ENCODE measurements at places on chromosomes 2 and 18.

- no peak for DNase-seq
Observed at GRCh38 chr2:110900191-110900590, 167.8 kb downstream of the ACOXL start.

DNA sequence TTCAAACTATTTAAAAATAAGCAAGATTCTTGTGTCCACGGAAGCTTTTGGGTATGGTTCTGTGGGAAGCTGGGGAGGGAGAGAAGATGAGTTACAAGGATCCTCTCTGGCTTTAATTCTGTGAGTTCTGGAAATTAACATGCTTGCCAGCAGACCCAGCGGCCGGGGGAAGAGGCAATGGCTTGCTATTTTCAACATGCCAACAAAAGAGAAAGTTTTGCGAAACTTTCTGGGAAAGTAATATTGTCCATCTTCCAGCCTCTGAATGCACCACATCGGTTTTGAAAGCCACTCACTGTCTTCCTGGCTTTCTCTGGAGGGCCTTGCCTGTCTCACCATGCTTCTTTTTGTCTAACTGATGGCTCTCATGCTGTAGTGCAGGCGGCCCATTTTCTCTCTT is 85.7 kb downstream of the EN1 start:
- DNase-seq = no peak

GRCh38 chr2:230678018-230678417 is 34.6 kb upstream of the CAB39 start:
- no peak for DNase-seq

- peak; percentile 55 for DNase-seq
Observed at GRCh38 chr2:43637030-43637803, at the start of gene PLEKHH2. PLEKHH2 (plus strand) TSS chr2:43637260; CDS start chr2:43644674, 7,414 bp downstream.

GRCh38 chr2:63696496-63696895 is 107.7 kb downstream of the MDH1 start:
- DNase-seq = no peak

- no peak for DNase-seq
Observed at GRCh38 chr2:241123816-241124536, 21.9 kb upstream of the MTERF4 start.

GRCh38 chr18:45910405-45911023 is 56.6 kb downstream of the EPG5 start:
- DNase-seq = peak; percentile 30

DNA sequence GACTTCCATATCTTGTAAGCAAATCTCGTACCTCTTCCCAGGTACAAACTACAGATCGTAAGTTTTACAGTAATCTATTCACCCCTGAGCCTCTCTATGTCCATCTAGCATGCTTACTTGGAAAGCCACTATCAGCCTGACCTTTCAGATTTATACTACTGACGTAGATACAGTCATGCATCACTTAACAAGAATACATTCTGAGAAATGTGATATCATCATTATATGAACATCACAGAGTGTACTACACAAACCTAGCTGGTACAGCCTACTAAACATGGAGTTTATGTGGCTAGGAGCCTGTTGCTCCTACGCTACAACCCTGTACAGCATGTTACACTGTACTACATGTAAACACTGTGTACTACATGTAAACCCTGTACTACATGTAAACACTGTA is 293.2 kb upstream of the ZNF804A start:
- DNase-seq = peak; percentile 6

- DNase-seq = no peak
Observed at GRCh38 chr18:37481491-37481890, 84.1 kb downstream of the CELF4 start.

DNA sequence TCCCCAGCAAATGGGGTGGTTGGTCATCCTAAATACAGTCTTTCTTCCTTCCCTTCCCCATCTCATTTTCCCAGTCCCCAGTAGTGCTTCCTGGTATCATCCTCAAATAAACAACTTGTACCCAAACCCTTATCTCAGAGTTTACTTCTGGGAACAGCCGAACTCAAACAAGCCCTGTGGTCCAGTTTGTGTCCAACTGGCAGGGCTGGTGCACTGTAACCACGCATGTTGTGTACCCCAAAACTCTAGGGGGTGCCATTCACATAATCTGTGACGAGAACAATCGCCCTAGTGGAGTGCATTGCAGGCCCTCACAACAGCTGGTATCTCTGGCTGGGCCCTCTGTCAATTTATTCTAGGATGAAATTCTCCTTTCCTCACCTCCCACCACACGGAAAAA is 366.2 kb downstream of the TNS1 start:
- no peak for DNase-seq

DNA sequence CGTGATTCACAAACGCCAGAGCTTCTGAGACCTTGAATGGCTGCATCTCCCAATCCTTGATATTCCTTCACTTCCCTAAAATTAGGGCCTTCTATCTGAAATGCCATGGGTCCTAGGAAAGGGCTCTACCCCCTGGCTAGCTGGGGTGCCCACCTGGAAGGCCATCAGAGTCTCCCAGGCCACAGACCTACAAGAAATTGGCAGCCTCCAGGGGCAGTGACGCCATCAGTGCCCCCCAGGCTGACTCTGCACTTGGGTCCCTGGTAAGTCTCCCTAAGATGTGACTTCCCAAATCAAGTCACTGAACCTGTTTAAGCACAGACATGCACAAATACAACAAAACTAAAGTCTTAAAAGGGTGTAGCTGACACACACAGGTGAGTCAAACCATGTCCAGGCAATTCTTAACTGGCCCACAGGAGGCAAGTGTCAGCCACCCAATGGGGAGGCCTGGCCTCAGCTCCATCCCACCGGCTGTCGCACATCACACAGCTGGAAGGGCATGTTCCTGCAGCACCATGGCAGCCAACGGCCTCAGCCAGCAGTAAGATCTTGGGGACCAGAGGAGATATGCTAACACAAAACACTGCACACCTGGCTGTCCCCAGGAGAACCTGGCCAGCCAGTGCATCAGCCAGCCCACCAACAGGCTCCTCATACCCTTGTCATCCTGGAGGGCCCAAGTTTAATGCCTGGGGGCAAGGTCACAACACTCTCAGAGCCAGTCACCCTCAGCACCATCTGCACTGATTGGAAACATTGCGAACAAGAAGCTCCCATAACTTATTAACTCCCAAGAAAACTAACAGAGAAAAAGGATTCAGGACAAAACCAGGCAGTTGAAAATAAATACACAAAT is 5.2 kb downstream of the PARD6G start:
- DNase-seq = no peak

DNA sequence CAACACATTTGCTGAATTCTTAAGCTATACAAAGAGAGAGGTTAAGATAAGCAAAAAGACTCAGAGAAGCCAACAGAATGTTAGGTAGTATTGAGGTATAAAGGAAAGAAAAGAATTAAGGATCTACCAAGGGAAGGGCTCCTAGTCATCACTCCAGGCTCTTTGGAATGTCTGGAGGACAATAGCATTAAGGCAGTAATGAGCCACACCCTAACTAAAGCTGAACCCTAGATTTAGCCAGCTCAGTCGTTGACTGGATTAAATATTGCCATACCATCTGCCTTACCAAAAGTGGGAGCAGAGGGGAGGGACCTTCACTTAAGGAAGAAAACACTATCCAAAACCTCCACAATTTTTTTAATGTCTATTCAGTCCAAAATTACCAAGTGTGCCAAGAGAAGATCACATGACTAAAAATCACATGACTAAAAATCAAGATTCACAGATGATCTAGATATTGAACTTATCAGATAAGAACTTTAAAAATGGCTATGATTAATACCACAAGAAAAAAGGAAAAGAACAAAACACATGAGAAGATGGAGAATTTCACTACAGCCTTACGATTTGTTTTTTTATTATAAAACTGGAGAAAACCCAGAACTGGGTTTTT is 59.7 kb downstream of the EXOC6B start:
- no peak for DNase-seq

DNA sequence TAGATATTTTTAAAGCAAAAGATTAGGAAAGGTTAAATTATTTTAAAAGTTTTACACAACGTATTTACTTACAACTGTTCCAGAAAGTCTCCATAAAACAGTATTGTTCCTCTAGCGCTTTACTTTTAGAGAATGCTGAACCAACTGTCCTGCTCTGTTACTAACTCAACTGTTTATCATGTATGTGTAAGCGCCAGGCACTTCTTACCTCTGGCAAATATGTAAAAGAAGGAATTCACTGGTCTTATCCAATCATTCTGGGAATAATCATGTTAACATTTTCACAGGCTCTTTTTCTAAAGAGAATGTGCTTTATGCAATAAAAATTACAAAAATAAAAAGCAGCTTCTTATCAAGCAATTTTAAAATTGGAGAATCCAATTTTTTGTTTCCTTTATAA is 68.0 kb downstream of the COBLL1 start:
- no peak for DNase-seq

DNA sequence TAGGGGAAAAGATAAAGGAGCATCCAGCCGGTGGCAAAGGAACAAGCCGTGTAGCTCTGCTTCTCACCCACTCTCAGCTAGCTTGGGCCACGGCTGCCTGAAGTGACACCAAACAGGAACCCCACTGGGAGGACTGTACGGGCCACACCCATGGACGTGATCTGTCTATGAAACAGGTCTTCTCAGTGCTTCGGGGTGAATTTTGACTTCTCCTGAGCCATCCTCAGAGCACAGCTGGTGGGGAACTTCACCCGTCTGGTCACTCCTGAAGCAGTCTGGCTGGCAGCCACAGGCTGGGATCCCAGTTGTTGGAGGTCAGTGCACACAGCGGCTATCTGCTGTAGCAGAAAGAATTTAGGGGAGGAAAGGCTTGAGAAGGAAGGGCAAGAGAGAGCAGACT is 223.8 kb downstream of the FAM210A start:
- no peak for DNase-seq

DNA sequence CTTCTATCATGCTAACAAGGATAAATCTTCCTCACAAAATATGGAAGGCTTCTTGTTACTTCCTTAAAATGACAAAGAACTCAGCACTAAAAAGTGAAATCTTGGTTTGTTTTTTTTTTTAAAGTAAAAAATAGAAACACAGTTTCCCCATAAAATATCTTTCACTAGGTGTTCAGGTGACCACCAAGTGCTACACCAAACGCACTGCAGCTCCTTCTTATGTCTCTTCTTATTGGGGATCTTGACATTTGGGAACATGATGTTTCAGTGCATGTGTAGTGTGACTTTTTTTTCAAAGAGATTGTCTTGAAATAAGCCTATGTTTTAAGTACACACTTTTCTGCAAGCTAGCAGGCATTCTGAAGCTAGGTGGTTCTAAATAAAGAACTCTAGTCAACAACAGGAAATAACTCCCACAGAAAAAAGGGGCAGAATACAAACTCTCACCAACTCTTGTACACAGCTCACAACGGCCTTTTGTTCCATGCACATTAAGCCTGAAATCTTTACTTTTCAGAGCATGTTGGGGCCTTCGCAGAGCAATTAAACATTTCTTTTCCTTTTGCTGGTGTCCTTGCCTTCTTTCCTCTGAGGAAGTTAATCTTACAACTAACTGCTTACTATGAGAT is 13.2 kb upstream of the SERTAD2 start:
- DNase-seq = no peak

GRCh38 chr2:190570871-190571270 is 36.3 kb upstream of the NEMP2 start:
- no peak for DNase-seq

DNA sequence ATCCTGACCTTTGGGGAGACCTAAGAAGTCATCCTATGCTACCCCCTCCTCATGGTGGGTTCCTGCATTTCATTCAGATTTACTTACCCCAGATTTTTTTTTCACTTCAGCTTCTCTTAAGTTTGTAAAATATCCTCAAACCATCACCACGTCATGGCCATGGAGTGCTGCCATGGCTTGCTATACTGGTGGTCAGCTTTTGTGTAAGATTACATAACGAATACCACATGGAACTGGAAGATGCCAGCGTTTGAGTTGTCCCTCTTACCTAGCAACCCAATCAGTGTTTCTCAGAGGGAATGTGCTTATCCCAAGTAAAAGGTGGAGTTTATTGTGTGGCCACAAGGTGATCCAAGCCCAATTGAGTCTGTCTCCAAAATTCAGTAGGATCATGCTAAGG is 148.6 kb upstream of the ALPP start:
- DNase-seq = no peak

Measured in NCI-H526 (cell line).